Daoy (cell line): ENCODE measurements at places on chromosomes 1 and 21.

DNA sequence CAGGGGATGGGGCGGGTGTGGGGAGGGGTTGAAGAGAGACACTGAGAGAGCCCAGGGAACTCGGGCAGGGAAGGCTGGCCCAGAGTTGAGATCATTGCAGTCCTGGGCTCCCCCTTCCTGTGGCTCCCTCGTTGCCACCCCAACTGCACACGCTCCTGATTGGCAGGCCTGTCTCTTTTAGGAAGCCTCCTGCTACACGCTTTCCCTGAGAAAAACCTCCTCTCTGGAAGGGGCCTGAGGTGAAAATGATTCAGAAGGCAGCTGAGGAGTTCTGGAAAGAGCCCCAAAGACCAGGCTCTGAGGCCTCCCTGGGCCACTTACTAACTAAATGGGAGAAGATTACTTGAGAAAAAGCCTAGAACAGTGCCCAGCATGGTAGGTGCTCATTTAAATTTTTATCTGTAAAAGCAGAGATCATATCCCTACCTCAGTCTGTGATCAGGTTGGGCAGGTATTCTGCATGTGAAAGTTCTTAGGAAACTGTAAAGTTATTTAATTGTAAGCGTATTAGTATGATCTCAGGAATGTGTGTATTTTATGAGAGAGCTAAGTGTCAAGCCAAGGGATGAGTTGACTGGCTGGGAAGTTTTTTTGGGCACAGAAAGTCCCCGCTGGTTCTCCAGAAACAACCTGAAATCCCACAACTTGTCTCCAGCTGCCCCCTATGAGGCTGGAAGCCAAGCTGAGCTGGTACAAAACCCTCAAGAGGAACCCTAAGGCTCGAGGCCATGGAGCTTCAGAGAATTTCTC is 65.2 kb upstream of the EPS8L3 start:
- no peak for DNase-seq

- DNase-seq, result peak; percentile 65
These were observed 648 bp upstream of the ADAR start for GRCh38 chr1:154608397-154609270.

DNA sequence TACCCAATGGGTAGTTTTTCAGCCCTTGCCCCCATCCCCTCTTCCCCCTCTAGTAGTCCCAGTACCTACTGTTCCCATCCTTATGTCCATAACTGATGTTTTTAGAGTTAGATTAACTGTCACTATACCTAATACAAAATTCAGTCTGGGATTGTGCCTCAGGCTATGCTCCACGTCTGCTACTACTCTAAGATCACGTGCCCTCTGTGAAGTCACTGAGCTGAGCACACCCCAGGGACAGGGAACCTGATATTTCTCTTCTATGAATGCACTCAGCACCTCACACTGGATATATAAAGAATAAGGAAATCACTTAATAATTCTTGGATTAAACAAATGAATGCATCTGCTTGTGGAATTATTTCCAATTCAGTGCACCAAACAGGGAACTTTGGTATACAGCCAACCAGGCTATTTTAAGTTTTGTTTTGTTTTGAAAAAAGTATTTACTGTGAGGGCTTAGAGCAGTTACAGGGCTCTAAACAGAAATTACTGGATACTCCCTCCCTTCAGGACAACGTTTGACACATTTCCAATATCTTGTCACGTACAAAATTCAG is 307.9 kb downstream of the SMYD3 start:
- DNase-seq, result no peak

DNA sequence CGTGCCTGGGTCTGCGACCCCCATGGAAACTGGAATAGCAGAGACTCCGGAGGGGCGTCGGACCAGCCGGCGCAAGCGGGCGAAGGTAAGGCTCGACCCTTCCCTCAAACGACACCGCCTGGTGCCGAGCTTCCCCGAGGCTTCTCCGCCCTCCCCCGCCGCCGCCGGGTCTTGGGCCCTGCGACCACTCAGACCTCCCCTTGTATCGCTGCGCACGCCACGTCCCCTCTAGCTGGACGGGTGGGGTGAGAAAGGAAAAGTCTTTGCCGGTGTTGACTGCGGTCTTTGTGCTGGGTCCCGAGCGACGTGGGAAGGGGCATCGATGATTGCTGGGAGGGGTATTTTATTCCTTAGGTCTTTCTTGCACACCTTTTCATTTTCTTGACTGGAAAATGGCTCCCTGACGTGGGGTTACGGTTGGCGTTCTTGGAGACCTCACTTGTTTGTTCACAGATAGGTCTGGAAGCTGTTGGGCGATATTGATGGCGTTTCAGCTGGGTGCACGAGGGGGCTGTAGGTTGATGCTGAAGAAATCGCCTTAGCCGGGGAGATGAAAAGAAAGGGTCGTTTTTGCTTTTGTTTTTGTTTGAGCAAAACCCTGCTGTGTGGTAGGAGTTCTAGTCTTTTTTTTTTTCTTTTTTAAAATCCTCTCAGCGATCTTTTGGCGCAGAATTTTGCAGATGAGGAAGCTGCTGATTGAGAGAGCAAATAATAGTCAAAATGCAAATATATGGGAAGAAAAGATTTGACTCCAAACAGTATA is 776 bp downstream of the KDM1A start:
- DNase-seq, result peak; percentile 50

DNA sequence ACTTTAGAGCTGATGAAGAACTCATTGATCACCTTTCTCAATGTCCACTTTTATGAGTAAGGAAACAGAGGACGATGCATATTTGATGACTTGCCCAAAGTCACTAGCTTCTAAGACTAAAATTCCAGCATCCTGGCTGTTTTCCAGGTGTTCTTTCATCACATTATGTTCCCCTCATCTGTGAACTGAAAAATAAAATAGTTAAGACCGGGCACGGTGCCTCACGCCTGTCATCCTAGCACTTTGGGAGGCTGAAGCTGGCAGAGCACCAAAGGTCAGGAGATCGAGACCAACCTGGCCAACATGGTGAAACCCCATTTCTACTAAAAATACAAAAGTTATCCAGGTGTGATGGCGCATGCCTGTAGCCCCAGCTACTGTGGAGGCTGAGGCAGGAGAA is 297.5 kb downstream of the DUSP10 start:
- no peak for DNase-seq

DNA sequence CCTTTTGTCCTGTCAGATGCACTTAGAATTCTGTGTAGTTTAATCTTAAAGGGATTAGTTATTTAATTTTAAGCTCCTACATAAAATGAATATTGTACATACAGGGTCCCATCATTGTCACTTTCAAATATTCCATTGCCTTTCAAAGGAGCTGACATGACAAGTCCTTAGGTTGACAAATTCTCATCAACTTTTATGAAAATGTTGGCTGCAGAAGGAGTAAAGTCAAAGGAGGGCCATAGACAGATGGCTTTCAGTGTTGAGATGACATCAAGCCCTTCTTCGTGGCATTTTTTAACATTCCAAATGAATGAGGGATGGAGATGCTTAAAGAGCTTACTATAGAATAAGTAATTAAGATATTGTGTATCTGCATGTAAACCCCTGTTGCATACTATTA is 15.4 kb downstream of the NFIA start:
- DNase-seq, result no peak

GRCh38 chr1:36845802-36846201 is 188.5 kb downstream of the GRIK3 start:
- no peak for DNase-seq

DNA sequence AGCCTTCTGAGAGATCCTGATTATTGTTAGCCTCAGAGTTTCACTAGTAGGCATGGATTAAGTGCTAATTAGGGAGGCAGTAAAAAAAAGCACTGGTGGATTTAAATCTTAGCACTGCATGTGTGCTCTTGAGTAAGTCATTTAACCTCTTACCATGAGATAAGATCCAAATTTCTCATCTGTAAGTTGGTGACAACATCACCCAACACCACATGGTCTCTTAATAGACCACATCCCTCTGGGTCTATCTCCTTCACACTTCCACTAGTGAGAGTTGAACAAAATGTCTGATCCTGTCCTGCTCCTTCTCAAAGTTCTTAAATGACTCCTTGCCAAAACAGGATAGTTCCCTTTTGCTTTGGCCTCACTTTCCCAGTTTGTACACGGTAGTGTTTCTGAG is 29.5 kb upstream of the DMRTA2 start:
- DNase-seq, result no peak

DNA sequence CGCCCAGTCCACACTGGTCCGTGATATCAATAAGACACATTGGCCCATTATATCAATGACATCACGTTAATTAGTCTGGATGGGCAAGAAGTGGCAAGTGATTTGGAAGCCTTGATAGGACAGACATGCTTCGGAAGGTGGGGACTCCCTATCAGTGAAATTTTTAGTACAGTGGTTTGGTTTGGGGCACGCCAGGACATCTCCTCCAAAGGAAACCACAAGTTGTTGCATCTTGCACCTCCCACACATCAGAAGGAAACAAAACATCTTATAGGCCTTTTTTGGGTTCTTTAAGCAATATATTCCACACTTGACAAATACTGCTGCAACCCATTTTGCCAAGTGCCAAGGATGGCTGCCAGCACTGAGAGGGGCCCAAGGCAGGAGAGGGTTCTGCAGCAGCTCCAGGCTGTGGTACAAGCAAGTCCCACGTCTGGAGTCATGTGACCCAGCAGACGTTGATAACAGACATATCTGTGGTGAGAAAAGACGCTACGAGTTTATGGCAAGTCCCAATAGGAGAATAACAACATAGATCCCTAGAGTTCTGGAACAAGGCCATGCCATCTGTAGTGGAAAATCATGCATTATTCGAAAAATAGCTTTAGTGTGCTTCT is 95.3 kb upstream of the DISP3 start:
- DNase-seq, result no peak

DNA sequence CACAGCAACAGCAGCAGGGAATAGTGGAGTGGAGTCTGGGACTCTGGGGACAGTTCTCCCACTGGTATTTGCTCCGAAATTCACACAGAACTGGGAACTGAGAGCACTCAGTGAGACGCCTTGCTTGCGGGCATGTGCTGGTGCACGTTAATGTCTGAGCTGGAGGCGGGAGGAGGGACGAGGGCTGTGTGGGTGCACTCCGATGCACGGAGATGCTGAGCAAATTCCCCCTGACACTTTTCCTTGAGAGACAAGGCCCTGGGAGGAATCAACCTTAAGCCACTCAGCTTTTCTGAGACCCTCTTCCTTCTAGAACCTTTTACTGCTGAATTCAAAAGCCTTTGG is 2.8 kb downstream of the RGS8 start:
- no peak for DNase-seq

DNA sequence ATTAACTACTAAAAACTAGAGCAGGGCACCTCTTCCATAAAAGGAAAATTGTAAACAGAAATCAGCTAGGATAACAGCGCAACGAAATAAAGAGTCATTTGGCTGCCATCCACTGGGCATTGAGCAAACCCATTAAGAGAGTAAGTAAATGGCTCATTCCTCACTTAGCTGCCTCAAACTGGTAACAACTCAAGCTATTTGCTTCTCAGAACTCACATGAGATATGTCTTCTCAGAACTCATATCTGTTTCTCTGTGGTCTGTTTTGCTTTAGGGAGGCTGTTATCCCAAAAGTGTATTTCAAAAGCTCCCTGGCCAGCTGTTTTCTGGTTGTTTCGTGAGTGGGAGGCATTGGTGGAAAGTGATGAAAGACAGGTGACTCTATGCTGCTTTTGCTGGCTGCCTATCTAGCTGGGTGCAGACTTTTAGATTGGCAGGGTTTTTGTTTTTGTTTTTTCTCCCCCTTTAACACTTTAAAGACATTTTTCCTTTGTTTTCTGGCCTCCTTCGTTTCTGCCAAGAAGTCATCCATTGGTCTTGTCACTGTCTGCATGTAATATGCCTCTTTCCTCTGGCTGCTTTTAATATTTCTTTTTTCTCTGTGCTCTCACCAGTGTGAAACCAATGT is 269.2 kb upstream of the RGS18 start:
- DNase-seq, result no peak

DNA sequence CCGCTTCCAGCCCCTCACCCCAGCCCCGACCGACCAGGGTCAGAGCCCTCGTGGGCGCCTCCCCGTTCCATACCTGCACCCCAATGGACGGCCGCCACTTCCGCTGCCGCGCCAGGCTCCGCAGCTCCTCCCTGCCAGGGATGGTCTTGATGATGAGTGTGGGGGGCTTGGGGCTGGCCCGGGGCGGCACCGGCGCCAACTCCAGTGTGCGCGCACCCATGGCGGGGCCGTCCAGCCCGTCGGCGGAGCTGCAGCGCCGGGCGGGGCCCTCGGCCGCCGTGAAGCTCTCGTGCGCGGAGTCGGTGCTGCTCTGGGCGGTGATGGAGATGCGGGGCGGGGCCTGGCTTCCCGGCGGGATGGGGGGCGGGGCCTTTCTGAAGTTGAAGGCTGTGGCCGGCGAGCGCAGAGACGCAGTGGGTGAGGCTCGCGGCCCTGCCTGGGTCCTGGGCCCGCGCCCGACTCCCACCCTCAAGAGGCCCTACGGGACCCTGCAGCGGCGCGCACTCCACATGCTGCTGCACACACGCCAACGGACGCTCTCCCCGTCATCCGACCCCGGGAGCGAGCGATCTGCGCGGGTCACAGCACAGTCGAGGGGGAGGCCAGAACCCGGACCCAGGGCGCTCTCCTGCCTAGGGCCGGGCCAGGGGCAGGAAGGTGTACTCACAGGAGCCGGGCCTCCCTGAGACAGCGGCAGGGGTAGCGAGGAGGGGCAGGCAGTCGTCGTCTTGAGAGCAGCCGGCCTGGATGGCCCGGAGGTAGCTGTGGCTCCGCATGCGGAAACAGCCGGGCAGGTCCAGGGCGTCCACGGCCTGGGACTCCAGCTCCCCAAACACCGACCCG is 26.1 kb upstream of the SMIM12 start:
- DNase-seq, result peak; percentile 56

GRCh38 chr1:207858806-207859205 is 52.1 kb downstream of the CD34 start:
- DNase-seq, result no peak

DNA sequence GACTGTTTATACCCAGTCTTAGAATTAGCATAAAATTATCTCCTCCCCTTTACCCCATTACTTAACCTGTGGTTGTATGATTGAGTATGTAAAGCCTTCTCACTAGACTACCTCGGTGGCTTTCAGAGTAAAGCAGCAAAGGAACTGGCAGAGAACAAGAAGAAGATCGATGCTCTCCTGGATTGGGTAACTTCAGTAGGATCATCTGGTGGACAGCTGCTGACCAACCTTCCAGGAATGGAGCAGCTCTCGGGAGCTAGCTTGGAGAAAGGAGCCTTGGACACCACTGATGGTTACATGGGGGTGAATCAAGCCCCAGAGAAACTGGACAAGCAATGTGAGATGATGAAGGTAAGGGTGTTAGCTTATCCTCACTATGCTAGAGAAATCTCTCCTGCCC is 138.6 kb upstream of the BMP8A start:
- DNase-seq, result no peak

DNA sequence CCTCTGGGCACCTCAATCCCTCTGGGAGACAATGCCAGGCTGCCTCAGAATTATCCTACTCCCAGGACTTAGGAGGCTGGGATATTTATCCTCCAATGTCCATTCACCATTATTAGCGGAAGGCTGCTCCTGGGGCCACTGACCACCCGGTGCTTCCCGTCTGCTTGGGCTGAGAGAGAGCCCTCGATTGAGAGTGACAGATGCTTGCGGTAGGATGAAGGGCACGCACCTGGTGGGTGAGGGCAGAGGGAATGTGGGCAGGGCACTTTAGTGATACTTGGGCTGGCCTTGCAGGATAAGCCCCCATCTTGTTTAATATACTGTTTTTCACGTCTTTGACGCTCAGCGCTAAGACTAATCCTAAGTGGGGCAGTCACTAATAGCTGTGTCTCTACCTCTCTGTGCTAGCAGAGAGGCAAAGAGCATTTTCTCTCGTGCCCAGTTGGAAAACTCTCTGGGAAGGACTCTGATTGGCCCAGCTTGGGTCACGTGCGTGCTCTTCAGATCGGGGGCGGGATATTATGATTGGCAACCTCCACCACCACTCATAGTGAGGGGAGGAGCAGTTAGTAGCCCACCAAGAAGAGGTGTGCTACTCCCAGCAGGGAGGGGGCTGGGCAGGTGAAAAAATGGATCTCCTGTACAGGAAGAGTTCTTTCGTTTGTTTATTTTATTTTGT is 10.6 kb upstream of the PARS2 start:
- peak; percentile 48 for DNase-seq
